ENCODE measurements at places on chromosomes 11 and 22. TPM values are rescaled to one million over a fixed set of nuclear protein-coding genes. Genes with fewer than 3 reads are reported as not detected.

Gene GPR83
- total RNA-seq: not detected

Gene OR5I1
- not detected for total RNA-seq

DNA sequence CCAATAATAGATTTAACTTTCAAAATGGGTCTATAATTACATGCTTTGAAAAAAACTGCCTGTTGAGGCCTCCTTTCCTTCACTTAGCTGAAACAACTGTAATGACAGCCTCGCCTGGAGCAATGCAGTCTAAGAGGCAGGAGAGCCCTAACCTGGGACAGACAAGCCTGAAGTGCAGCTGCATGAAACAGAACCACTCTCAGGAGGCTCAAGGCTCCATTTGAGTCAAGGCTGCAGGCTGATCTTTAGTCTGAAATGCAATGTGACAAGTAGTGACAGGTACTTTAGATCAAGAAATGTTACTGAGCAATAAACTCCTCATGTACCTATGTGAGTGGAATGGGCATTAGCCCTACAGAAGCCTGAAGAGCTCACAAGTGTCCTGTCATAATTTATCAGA lies 414.0 kb upstream of the LUZP2 start:
- H3K36me3 ChIP-seq: no peaks in the 10 kb centered on the region
- no peak for DNase-seq
- no peaks in the 10 kb centered on the region for H3K4me1 ChIP-seq
- no peak overlapping the region for H3K27ac ChIP-seq
- no peaks in the 10 kb centered on the region for H3K27me3 ChIP-seq
- no peak overlapping the region for H3K4me3 ChIP-seq

GRCh38 chr22:19764299-19764593 lies 3.7 kb downstream of the TBX1 start:
- H3K27me3 ChIP-seq: no peaks in the 10 kb centered on the region
- no peak overlapping the region for H3K27ac ChIP-seq
- H3K4me1 ChIP-seq: peaks cover 29% of the 10 kb centered on the region
- H3K36me3 ChIP-seq: no peaks in the 10 kb centered on the region
- H3K4me3 ChIP-seq: no peak overlapping the region

DNA sequence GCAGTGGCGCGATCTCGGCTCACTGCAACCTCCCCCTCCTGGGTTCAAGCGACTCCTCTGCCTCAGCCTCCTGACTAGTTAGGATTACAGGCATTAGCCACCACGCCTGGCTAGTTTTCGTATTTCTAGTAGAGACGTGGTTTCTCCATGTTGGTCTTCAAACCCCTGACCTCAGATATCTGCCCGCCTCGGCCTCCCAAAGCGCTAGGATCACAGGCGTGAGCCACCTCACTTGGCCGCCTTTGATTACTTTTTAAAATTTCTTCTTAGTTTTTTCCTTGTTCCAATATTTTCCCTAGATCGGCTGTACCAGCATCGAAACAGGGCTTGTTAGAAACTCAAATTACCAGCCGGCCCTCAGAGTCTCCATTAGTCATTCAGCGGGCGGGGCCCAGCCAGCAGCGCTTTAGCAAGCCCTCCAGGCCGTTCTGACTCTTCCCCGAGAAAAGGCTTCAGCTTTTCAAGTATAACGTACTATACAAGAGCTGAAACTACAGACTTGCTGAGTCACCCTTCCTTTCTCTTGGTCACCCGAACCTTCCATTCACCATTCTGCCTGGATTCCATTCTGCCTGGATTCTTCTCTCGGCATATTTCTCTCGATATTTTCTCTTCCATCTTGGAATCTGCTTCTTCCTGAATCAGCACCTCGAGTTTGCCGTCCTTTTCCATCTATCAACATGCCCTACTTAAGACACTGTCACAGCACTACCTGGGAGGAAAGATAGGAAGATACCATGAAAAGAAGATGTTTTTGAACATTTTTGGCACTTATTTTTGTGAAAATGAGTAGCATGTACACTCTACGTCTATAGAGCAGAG lies 6.7 kb upstream of the CAPRIN1 start:
- DNase-seq: no peak
- peaks cover 4% of the 10 kb centered on the region for H3K4me1 ChIP-seq
- peak overlapping the region; percentile 13 for H3K4me3 ChIP-seq
- H3K36me3 ChIP-seq: no peaks in the 10 kb centered on the region

DNA sequence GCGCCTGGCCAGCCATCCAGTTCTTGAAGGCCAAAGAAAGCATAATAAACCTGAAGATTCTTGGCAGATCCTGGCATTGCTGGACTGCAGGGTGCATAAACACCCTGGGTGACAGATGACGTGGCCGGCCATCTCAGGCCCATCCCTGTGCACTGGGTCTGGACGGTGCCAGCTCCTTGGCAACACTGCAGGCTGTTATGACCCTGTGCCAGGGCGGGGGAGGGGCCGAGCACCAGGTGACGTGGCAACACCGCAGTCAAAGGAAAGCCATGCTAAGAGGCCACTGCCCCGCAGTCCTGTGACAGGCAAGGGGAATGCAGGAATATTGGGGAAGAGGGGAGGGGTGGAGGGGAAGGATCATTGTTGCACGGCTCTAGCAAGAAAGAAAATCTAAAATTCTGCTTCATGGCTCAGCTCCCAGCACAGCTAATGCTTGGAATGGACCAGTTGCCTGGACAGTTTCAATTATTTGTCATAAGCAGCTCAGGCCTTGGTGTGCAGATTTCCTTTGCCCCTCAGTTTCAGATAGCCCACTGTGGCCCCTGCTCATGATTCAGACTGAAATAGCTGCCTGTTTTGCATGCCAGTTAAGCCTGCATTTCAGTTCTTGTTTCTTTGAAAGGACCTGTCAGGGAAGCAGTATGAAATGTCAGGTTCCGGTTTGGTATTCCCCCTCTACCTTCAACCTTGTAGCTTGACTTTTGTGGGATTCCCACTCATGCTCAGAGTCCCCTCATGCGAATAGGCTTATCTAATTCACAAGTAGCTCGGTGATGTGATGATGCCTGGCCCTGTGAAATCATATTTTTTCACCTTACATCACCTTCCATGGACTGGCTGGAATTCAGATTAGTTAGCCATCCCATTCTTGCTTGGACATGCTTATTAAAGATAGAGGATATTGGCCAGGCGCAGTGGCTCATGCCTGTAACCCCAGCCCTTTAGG lies 29.7 kb upstream of the DDX6 start:
- no peak overlapping the region for H3K27ac ChIP-seq
- no peak for DNase-seq
- H3K4me3 ChIP-seq: no peak overlapping the region
